ENCODE measurements at places on chromosomes 12 and 14.

- peaks cover 14% of the 10 kb centered on the region for H3K36me3 ChIP-seq
- H3K27ac ChIP-seq, result no peak overlapping the region
- no peaks in the 10 kb centered on the region for H3K27me3 ChIP-seq
- no peak overlapping the region for H3K4me3 ChIP-seq
- no peak for DNase-seq
- no peaks in the 10 kb centered on the region for H3K4me1 ChIP-seq
Measured at GRCh38 chr12:132771126-132771838, 9.7 kb upstream of the ANKLE2 start.

GRCh38 chr14:65780566-65780965 lies 368.0 kb downstream of the FUT8 start:
- H3K27me3 ChIP-seq, result no peaks in the 10 kb centered on the region
- no peaks in the 10 kb centered on the region for H3K4me1 ChIP-seq
- H3K27ac ChIP-seq, result no peak overlapping the region
- no peak overlapping the region for H3K4me3 ChIP-seq

- no peaks in the 10 kb centered on the region for H3K4me1 ChIP-seq
- H3K27me3 ChIP-seq, result no peaks in the 10 kb centered on the region
- no peaks in the 10 kb centered on the region for H3K36me3 ChIP-seq
Measured at GRCh38 chr12:108400056-108400455, 60.9 kb upstream of the CMKLR1 start.

GRCh38 chr12:99658671-99659349 lies 11.3 kb downstream of the GARIN6 start:
- DNase-seq, result no peak
- no peak overlapping the region for H3K27ac ChIP-seq
- H3K27me3 ChIP-seq, result no peaks in the 10 kb centered on the region
- H3K36me3 ChIP-seq, result no peaks in the 10 kb centered on the region
- no peaks in the 10 kb centered on the region for H3K4me1 ChIP-seq

GRCh38 chr12:102958073-102958829 lies 777 bp downstream of the ASCL1 start:
- H3K27me3 ChIP-seq, result peaks cover 83% of the 10 kb centered on the region
- no peak overlapping the region for H3K27ac ChIP-seq
- peak overlapping the region; percentile 15 for H3K4me3 ChIP-seq

GRCh38 chr14:24329736-24330135 lies 5.1 kb downstream of the ADCY4 start:
- H3K27ac ChIP-seq, result no peak overlapping the region
- peaks cover 12% of the 10 kb centered on the region for H3K4me1 ChIP-seq
- H3K27me3 ChIP-seq, result peaks cover 4% of the 10 kb centered on the region
- no peak overlapping the region for H3K4me3 ChIP-seq
- H3K36me3 ChIP-seq, result no peaks in the 10 kb centered on the region
- peak; percentile 43 for DNase-seq

DNA sequence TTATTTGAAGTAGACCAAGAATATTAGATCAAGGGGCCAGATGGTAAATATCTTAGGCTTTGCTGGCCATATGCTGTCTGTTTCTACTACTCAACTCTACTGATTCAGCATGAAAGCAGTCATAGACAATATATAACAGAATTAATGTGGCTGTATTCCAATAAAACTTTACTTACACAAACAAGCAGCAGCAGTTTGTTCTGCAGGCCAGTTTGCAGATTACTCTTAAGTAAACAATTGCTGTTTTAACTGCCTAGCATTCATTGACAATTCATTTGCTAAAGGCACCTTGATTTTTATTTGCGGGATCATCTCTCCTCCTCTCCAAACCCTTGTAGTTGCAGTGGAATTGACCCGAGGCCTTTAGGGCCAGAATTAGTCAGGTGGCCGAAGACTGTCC lies 94.1 kb upstream of the GARIN6 start:
- no peaks in the 10 kb centered on the region for H3K36me3 ChIP-seq
- H3K4me1 ChIP-seq, result no peaks in the 10 kb centered on the region
- no peaks in the 10 kb centered on the region for H3K27me3 ChIP-seq
- no peak overlapping the region for H3K27ac ChIP-seq
- no peak overlapping the region for H3K4me3 ChIP-seq
- no peak for DNase-seq

GRCh38 chr14:100413699-100414098 lies 90.6 kb downstream of the SLC25A47 start:
- H3K27me3 ChIP-seq, result no peaks in the 10 kb centered on the region
- H3K36me3 ChIP-seq, result no peaks in the 10 kb centered on the region
- H3K4me1 ChIP-seq, result peaks cover 5% of the 10 kb centered on the region
- no peak overlapping the region for H3K4me3 ChIP-seq
- DNase-seq, result no peak

- no peaks in the 10 kb centered on the region for H3K27me3 ChIP-seq
- H3K36me3 ChIP-seq, result no peaks in the 10 kb centered on the region
- no peak overlapping the region for H3K4me3 ChIP-seq
- H3K4me1 ChIP-seq, result no peaks in the 10 kb centered on the region
Measured at GRCh38 chr12:71671816-71672215, 7.7 kb downstream of the THAP2 start.

- no peak overlapping the region for H3K27ac ChIP-seq
- no peak overlapping the region for H3K4me3 ChIP-seq
- no peak for DNase-seq
- H3K4me1 ChIP-seq, result no peaks in the 10 kb centered on the region
- no peaks in the 10 kb centered on the region for H3K36me3 ChIP-seq
Measured at GRCh38 chr12:55901881-55902490, 25.7 kb downstream of the PYM1 start.
